Midbrain (tissue), 1 donor: ENCODE measurements at places on chromosomes 4 and X.

GRCh38 chr4:171846232-171846631, 33.0 kb downstream of the GALNTL6 start:
- DNase-seq = peak; percentile 15

- no peak for DNase-seq
These were observed 7.8 kb upstream of the GPR82 start for GRCh38 chrX:41716222-41716621.

- DNase-seq = no peak
These were observed 43.6 kb upstream of the UCP1 start for GRCh38 chr4:140612357-140612756.

DNA sequence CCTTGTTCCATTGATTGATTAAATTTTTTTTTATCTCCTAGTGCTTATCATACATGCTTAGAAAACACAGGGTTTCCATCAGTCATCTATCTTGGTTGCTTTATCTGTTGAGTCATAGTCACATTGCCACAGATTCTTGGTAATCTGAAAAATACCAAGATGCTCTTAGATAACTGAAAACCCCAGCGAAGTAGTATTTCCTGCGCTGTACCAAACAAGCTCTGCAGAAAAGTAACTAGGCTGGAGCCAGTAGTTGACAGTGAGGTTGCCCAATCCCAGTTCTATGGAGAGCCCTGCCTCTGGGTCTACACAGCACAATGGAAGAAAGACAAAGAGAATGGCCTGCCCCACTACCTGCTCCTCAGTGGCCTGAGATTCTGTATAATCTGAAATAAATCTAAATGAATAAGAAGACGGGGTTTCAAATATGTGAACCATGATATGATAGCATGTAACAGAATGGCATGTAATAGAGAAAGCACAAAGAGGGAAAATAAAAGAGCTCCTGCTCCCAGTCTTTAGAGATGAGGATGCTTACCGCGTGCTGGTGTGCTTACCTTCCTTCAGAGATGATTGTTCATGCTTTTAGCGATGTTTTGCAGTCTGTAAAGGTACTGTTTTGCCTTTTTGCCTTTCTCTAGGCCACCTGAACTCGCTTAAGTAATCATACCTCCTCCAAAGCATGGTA, 55.3 kb upstream of the RAPGEF2 start:
- DNase-seq = no peak

DNA sequence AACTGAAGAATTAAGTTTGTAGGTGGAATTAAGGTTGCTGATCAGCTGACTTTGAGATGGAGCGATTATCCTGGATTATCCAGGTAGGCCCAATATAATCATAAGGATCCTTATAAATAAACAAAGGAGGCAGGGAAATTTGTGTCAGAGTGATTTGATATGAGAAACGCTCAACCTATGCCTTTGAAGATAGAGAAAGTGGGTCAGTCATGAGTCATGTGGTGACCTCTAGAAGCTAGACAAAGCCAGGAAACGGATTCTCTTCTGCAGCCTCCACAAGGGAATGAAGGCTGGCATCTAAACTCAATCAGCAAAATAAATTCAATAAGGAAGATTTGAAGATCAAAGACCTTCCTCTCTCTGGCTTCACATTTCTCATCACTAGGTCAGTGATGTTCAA, 41.5 kb upstream of the SMIM10 start:
- DNase-seq = no peak
